CD4-positive, CD25-positive, alpha-beta regulatory T cell (primary cell): ENCODE measurements at places on chromosomes 12 and 14.

DNA sequence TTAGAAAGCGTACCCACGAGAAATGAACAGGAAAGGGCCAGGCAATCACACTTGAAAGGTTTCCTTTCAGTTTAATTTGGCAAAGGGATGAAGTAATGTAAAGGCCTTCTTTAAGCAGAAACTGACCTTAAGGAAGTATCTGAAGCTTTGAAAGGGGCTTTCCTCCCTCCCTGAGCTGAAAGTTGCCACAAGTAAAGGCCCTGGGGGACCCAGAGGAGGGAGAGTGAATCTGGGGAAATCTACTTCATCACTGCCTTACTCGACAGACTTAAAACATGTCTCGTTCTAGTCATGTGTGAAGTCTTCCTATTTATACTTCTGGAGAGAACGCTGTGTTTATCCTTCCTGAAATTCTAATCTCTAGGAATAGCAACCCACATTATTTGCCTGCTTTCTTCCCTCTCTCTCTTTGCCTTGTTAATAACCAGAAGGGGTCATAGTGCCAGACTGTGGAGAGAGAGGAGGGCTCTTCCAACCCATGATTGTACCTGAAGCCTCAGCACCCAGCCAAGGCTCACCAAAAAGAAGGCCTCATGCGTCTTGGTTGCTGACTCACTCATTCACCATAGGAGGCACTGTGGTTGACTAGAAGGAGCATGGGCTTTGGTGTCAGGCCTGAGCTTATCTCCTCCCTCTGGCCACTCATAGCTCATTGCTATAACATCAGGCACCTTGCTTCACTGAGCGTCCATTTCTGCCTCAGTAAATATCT, 10.2 kb upstream of the GPX2 start:
- DNase-seq, result no peak

- no peak for DNase-seq
These were observed 32.1 kb downstream of the SPX start for GRCh38 chr12:21558100-21558679.

DNA sequence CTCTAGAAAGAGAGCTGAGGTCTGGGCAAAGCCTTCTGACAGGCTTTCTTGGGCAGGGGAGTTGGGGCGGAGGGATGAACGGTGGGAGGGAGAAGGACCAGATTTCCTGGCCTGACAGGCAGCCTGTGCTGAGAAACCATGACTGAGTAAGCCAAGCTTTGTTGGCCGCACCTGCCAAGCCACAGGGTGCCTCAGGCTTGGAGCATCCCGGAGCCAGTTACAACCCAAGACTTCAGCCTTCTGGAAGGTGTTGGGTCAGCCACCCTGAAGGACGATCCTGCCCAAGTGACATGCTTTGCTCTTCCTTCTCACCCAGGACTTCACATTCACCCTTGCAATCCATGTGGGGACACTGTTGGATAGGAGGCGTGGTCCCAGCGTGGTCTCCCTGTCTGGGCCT, 21.0 kb upstream of the AQP2 start:
- DNase-seq, result no peak

GRCh38 chr14:51609955-51610283, 41.8 kb upstream of the FRMD6 start:
- DNase-seq, result no peak

DNA sequence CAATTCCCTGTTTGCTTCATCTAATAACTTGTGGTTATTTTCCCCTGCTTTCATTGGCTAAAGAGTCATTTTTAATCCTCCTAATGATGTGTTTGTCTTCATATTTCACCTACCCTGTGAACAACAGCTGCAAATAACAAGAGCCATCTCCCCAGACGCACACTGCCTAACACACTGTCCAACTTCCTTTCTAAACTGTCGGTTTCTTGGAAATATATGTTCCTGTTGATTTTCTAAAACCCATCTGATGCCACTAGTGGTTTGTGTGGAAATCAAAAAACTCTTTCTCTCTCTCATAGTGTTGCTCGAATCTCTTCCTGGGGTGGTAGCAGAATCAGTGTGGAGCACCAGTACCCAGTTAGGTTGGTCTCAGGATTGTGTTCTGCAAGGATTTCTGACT, 226.9 kb downstream of the EPS8 start:
- peak; percentile 89 for DNase-seq

GRCh38 chr12:102746963-102747362, 170.1 kb downstream of the PAH start:
- no peak for DNase-seq

- no peak for DNase-seq
These were observed 8.2 kb downstream of the FBXO34 start for GRCh38 chr14:55279384-55279783.

DNA sequence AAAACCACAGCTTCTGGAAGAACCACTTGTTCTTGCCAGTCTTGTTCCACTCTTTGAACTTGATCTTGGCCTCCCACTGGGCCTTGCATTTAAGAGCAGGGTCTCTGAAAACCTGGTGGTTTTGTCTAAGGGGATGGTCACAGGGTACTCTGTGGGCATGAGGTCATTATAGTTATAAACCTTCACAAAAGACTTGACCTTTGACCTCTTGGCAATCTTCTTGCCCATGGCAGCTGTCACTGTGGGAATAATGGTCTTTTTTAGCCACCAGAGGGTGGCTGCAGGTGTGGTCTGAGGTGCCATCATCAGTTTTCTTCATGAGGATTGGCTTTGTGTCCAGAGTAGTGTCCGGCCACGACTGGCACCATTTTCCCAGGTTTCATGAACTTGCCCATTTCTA, 9.1 kb downstream of the ATP6V0A2 start:
- no peak for DNase-seq

- DNase-seq, result no peak
These were observed 1178.9 kb downstream of the BCL11B start for GRCh38 chr14:98093111-98093510.

DNA sequence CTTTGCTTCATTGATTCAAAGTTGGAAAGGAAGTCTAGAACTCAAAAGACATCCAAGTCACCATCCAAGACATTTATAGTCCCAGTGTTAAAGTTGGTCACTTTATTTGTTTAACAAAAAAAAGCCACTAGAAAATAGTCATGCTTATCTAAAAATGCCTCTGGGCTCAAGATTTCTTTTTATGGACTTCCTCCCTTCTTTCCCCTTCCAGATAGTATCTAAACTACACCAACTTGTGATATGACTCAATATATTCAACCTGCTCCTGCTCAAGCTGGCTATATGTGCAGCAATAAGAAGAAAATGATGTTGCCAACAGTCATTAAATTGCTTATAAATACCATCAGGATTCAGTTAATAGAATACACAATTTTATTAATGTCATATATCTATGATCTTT, 1177.1 kb downstream of the FLRT2 start:
- DNase-seq, result no peak

DNA sequence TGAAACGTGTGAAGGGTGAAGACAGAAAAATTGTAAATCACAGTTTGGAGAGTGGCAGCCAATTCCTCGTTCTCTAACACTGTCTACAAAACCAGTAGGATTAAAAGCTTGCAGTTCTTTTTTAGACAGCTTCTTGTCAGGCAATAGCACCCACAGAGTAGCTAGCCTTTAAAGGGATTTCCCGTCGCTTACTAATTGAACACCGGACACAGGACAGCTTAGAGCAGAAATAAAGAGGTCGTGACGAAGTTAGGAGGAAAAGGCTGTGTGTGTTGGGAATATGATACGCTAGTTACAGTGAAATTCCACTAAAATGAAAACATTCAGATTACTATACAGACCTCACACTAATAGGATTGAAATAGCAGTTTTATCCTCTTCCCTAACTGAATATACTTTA, 149.1 kb upstream of the FLRT2 start:
- no peak for DNase-seq

DNA sequence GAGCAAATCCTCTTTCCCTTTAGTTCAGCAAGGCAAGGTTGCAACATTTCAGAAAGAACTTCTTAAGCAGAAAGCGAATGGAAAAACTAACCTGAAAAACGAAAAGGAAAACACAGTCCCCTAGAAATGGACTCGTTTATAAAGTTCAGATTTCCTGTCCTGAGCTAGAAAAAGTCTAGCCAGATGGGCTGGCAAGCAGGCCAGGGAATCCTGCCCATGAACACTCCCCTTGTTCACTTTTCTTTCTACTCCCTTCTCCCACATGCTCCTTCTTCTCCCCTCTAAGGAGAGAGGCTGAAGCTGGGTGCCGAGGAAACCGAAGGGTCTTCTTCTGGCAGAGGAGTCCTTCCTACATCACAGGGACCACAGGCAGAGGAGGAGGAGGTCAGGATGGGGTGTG, 27.1 kb downstream of the LTBP2 start:
- DNase-seq, result no peak

GRCh38 chr12:129073157-129073915, 220.1 kb downstream of the GLT1D1 start:
- DNase-seq, result no peak

DNA sequence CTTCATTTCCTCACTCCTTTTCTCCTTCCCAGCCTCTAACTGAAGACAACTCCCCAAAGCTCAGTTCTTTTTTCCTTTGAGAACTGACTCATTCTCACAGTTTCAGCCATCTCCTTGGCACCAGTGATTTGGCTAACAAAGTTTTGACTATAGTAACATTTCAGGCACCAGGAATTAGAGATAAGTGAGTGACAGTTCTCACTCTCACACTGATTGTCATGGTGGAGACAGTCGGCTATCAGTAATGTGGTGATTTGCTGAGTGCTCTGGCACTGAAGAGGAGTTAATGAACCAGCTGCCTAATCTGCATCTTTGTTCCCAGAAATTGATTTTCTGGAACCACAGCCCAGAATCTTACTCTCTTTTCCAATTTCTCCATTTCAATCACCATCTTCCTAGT, 29.5 kb downstream of the HELB start:
- no peak for DNase-seq

- no peak for DNase-seq
These were observed 406.5 kb downstream of the ADAMTS20 start for GRCh38 chr12:43145481-43145880.

- DNase-seq, result no peak
These were observed 113.1 kb downstream of the TRAFD1 start for GRCh38 chr12:112238441-112238840.

DNA sequence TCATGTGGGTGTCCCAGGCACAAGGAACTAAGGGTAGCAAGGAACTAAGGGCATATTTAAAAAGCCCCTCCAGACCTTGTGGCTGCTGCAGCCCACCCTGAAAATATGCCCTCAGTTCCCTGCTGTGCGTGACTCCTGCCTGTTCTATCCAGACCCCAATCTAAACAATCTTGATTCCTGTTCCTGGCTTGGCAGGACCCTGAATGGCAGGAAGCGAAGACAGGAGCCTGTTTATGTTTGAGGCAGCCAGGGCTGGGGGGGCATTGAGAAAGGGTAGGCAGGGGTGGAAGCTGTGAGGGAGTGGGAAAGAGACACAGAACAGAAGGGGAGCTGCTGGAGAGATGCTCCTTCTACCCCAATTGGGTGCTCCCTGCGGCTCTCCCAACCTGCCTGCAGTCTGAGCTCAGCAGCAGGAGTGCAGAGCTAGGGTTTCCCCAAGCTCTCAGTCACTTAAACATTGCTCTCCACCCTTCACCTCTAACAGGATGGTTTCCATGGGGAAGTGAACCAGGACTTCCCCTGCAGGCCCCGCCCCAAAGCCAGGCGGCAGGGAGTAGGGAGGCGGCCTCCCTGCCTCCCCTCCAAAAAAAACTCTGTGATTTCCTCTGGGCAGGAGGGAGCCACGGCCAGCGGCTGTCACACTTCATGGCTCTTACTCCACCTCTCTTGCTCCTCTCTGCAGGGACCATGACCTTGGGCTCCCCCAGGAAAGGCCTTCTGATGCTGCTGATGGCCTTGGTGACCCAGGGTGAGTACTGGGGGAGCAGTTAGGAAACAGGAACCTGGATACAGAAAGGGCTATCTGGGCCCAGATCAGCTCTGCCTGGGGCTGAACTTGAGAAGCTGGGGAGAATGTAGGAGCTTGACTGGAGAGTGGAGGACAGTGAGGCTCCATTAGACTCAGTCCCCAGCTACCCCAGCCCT, 4.7 kb downstream of the ACVRL1 start:
- no peak for DNase-seq

- DNase-seq, result no peak
These were observed 17.7 kb upstream of the POP5 start for GRCh38 chr12:120598674-120599463.

DNA sequence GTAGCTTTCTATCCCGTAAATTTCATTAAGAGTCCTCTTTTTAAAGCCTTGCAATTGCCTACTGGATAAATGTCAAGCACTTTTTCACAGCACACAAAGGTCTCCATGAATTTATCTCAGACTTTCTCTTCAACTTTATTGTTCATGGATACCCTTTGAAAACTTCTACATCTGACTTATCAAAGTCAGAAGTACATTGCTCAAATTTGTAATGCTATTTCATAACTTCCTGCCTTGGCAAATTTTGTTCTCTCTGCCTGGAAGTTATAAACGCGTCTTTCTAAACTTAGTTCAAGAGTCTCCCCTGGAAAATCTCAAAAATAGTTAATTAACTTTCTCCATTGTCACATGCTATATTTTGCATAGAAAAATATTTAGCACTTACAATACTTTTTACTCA, 55.9 kb upstream of the RERGL start:
- DNase-seq, result no peak

- DNase-seq, result no peak
These were observed 4.1 kb upstream of the DAO start for GRCh38 chr12:108875682-108876361.

DNA sequence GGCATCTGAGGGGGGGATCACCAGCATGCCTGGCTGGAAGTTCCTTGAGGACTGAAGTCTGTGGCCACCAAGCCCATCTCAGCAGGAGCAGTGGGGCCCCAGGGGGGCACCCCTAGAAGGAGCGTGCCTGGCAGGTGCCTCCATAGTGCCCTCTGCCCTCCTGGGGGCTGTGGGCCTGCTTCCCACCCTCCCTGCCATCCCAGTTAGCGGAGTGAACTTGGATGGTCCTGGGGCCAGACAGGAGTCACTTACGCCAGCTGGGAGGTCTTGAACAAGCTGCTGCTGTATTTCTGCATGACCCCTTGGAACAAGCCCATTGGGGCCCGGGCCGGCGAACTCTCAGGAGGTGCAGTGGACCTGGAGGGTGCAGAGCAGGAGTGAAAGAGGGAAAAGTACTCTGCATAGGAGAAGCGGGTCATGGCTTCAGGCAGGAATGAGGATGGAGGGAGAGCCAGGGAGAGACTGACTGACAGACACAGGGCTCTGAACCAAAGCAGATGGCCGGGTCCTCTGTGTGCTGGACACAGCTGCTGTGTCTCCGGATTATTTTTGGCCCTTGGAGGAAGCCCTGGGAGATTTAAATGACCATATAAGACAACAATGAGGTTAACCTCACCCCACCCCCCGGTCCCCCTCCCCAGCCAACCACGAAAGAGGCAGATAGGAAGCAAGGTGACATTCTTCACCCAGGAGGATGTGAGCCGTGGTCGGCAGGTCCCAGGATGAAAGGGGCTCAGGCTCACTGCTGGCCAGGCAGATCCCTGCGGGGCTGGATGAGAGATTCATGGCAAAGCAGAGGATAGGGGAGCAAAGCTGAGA, 19.6 kb downstream of the ASB2 start:
- DNase-seq, result no peak

GRCh38 chr12:85036234-85036707, at the start of the genes LRRIQ1 and TSPAN19:
Gene LRRIQ1 (plus strand): TSS chr12:85036351. CDS start chr12:85038177, 1,826 bp downstream.
Gene TSPAN19 (minus strand): TSS chr12:85036277. CDS start chr12:85029946, 6,331 bp downstream.
- DNase-seq, result no peak

- no peak for DNase-seq
These were observed 260.6 kb downstream of the BCL11B start for GRCh38 chr14:99011385-99011784.

GRCh38 chr12:49091836-49092085, 2.8 kb downstream of the DHH start:
- no peak for DNase-seq

- DNase-seq, result no peak
These were observed 2.0 kb downstream of the DTX1 start for GRCh38 chr12:113058553-113058952.
